ENCODE measurements at places on chromosomes 12 and 14.

GRCh38 chr14:54931598-54932340, 29.1 kb upstream of the GCH1 start:
- no peak for DNase-seq

GRCh38 chr14:69692594-69692993, 74.3 kb upstream of the SRSF5 start:
- no peak for DNase-seq

- DNase-seq = no peak
Measured at GRCh38 chr12:66627988-66628317, 50.9 kb downstream of the GRIP1 start.

GRCh38 chr14:103296007-103296406, 38.0 kb upstream of the EIF5 start:
- peak; percentile 34 for DNase-seq

- DNase-seq = no peak
Measured at GRCh38 chr12:70459786-70460185, 93.7 kb downstream of the KCNMB4 start.

DNA sequence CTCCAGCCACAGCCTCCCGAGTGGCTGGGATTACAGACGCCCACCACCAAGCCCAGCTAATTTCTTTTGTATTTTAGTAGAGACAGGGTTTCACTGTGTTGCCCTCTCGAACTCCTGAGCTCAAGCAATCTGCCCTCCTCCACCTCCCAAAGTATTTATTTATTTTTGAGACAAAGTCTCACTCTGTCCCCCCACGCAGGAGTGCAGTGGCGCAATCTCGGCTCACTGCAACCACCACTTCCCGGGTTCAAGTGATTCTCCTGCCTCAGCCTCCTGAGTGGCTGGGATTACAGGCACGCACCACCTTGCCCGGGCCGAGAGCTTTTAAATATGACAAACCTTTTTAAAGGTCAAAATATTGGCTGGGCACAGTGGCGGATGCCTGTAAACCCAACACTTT, 14.6 kb downstream of the NUMB start:
- DNase-seq = no peak

DNA sequence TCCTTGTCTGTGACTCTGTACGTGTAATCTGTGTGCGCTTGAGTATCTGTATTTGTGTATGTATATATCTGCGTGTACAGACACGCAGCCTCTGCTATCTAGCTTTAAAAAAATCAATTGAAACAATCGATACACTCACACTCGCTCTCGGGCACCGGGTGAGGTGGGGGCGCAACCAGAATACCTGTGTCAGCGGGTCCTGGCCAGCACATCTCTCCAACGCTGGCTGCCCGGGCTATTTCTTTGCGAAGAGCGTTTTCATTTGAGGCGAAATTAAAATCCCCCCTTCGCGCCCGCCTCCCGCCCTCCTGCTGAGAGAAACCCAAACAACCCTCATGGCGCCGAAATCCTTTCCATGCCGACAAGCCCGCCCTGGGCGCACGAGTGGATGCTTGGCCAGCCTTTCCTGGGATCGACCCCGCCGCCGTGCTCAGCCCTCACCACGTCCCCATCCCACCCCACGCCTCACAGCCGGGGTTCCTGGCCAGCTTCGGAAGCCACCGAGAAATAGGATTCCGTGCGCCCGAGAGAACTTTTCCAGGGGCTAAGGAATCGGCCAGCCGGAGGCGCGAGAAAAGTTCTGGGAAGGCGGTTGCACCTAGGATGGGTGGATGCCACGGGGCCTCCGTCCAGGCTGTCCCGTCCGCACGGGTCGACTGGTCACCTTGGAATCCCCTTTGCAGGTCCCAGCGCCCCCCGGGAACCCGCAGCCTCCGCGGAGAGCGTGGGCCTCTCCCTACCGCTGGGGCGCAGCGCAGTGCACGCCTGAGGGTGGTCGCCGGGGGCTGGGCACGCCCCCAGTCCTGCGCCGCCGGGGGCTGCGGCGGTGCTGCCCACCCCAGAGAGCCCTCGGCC, 1.0 kb downstream of the ZDHHC22 start:
- no peak for DNase-seq

GRCh38 chr12:88884600-88884999, 304.3 kb upstream of the KITLG start:
- DNase-seq = no peak

DNA sequence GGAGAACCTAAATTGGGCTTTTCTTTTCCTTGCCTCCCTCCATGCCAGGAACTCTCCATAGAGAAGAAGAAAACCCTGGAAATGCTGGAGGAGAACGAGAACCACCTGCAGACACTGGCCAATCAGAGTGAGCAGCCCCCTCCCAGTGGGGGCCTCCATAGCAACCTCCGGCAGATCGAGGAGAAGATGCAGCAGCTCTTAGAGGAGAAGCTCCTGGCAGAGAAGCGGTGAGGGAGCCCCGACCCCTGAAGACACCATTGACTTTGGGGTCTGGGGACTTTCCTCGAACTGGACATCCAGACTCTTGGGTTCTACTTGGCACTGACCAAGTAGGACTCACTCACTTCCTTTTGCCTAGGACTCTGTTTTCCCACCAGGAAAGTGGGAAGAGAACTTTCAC, 41.4 kb downstream of the PLEKHD1 start:
- DNase-seq = no peak

DNA sequence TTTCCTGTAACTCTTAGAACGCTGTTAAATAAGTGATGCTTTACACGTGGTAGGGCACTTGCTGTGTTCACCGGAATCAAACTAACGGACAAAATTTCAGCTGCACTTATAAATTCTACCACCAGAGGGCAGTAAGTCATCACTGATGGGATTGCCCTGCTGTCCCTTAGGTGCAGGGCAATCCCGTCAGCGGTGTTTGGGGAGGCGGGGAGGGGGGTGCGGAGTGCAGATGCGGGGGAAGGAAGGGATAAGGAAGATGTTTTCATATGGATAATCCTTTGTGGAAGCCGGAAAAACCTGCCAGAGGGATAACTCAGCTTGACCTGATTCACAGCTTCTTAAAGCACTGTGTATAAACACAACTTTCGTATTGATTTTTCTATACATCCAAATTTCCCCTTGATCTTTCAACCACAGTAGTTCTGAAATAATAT, 21.7 kb upstream of the SLC10A1 start:
- DNase-seq = peak; percentile 72

DNA sequence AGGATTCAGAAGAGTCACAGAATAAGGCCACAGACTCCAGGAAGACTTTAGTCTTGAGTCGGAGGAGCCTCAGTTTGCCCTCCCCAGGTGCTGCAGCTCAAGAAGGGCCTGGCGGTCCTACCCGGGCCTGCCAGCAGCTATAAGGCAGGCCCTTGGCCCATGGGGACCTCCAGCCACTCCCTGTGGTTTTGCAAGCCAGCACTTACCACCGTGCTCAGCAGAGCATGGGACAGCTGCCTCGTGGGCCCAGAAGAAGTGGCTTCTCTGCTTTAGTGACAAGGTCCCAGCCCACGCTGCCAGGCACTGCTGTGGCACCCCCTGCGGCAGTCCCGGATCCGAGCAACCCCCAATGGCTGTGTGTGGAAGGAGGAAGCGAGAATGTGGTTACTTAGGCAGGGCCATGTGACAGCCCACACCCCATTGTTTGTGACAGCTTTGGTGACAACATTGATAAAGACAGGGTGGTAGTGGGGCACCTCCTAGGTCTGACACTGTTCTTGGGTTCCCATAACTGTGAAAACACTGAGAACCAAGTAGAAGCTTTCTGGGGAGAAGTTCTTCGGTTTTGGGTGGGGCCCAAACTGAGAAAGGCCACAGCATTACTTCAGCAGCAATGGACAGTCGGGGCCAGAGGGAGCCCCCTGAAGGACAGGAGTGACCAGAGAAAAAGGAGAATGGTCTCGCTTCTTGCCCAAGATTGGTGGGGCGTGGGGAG, at the start of gene SELPLG:
TSS of gene SELPLG (minus strand) at position 361 of the 715 bp plus-strand sequence. CDS start 9,587 bp downstream, outside the sequence.
- no peak for DNase-seq

DNA sequence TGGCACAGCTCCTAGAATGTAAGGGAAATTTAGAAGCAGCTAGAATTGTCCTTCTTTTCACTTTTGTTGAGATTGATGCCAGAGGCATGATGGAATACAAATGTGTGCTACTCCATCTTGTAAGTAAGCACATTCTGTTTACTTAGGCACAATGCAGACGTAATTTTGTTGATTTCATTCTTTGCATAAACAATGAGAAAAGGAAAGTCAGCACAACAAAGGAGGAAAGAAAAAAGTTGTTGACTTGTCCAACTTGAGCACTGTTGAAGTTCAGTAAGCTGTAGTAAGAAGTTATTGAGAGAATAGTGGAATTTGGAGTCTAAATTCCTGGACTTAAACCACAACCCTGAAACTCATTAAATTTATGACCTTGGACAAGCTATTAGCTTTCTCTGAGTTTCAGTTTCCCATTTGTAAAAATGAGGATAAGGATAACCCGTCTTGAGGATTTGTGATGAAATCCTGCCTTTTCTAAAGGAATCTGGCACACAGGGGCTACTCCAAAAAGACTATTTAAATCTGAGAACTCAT, 19.4 kb upstream of the CNTN1 start:
- DNase-seq = no peak

DNA sequence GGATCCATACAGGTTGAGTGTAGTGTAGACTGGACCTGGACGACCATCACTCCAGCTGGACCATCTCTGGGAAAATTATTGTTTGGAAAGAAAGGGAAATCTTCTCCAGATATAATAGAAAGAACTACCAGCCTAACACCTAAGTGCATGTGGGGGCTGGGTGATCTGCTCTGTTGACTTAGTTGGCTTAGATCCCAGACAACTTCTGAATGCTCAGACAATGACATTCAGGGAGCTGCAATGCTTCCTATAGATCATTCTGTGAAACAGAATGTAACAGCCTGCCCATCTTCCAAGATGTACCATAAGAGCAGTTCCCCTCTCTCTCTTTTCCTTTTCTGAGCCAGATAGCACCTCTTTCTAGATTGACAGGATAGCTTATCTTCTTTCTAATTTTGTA, 572.8 kb upstream of the STXBP6 start:
- DNase-seq = no peak

- no peak for DNase-seq
Measured at GRCh38 chr12:25942709-25943108, 15.8 kb upstream of the RASSF8 start.

DNA sequence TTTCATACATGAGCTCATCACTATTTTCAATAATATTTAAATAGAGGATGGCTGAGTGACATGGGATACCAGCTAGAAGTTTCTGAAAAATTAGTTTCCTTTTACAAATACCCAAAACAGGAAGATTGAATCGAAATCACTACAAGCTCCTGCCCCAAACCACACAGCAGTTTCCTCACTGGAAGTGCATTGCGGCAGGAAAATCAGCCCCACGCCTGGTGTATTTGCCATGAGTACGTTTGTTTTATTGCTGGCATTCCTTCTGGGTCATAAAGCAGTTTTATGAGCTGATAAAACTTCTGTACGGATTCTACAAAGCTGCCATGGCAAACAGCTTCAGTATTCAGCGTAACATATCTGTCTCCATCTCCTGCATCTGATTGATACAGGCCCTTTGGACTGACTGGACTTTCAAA, 23.7 kb downstream of the CDC42BPB start:
- no peak for DNase-seq

GRCh38 chr12:15899282-15899870, 11.8 kb upstream of the DERA start:
- peak; percentile 43 for DNase-seq

- DNase-seq = no peak
Measured at GRCh38 chr14:67643713-67644112, 24.0 kb downstream of the ARG2 start.

GRCh38 chr14:64422756-64423155, 34.6 kb downstream of the MTHFD1 start:
- no peak for DNase-seq

DNA sequence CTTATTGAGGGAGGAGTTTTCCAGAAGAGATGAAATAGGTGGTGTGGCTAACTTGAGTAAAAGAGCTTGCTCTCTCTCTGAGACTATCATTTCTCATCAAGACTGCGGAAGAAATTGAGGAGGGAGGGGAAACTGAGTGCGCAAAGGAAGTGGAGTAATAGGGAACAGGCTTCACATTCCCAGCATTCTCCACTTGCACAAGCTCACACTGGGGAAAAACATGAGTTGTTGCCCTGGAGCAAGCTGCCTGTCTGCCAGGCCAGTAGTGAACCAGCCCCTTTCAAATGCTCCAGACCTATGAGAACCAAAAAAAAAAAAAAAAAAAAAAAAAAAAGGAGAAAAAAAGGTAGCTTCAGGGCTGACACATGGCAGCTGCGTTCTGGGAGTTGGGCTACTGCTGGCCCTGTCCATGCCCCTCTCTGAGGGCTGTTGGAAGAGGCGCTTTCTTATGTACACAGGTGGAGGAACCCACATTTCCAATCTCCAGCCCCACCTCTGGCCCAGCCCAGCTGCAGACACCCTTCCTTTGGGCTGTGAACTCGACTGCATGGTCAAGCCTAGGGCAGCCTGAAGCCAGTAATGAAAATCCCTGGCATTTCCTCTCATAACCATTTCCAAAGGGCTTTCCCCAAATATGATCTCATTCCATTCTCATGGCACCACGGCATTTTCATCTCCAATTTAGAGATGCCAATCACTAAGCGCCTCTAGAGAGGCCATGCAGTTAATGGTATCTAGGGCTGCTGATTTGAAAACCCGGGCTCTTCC, 32.5 kb upstream of the EMP1 start:
- DNase-seq = no peak

GRCh38 chr12:120997448-120997847, 18.8 kb downstream of the C12orf43 start:
- DNase-seq = no peak

GRCh38 chr12:91868054-91868453, 277.6 kb downstream of the BTG1 start:
- DNase-seq = no peak

DNA sequence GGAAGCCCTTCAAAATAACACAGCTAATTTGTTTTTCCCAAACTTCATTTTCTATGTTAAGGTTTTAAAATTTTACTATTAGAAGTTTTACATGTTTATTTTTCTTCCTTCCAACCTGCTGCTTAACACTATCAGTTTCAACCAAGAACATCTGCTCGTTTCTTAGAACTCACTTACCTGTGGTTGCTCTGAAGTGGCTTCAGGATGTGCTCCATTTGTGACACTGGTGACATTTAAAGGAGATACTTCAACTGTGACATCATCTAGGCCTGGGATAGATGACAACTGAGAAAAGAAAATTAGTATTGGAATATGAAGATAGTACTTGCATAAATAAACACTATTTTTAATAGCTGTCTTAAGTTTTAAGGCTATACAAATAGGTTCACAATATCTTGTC, 17.9 kb downstream of the WASHC3 start:
- DNase-seq = no peak

Measured in fibroblast of the aortic adventitia (primary cell).